NCI-H69 (cell line): ENCODE measurements at places on chromosomes 4 and X.

GRCh38 chrX:148755111-148755510 is 254.7 kb downstream of the AFF2 start:
- peak; percentile 66 for DNase-seq

GRCh38 chrX:153725039-153725831 is 579 bp downstream of the ABCD1 start:
- no peak for DNase-seq

- DNase-seq: no peak
Observed at GRCh38 chr4:153252122-153252521, 47.9 kb downstream of the TRIM2 start.

GRCh38 chrX:123817288-123817894 is 42.5 kb upstream of the XIAP start:
- DNase-seq: no peak

DNA sequence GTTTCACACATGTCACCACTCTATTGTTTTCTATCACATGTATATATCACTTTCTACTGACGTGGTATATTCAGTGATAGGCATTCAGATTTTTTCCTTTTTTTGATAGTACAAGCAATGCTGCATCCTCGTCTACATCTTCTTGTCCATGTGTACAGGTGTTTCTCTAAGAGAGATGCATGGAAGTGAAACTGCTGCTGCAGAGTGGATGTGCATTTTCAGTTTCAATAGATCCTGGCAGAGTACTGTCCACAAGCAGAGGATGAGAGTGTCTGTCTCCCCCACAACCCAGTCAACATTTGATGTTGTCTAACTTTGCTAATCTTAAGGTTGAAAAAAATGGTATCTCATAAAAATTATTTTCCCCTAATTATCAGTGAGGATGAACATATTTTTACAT is 194.0 kb upstream of the CASK start:
- DNase-seq: no peak

- DNase-seq: no peak
Observed at GRCh38 chrX:129738466-129739308, at the start of gene XPNPEP2. Gene XPNPEP2, plus strand, starts transcription at chrX:129738979. Its CDS starts 235 bp downstream, at chrX:129739214.

DNA sequence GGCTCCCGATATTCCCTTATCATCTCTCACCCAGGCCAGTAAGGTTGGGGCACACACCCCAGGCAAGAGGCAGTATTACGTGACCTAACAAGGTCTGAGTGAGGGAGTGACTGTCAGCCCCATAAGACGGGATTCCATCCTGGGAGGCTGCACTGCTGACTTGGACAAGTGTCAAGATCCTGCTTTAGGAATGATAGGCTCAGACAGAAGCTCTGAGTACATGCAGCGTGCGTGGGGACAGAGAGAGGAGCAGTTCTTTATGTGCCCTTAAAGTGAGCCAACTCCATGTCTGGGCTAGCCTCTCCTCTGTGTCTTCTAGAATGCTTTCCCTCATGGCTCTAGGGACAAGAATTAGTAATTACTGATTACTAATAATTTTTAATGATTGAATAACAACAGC is 142.2 kb upstream of the PRPS2 start:
- DNase-seq: no peak

GRCh38 chr4:41455206-41455605 is 82.8 kb upstream of the LIMCH1 start:
- DNase-seq: no peak

DNA sequence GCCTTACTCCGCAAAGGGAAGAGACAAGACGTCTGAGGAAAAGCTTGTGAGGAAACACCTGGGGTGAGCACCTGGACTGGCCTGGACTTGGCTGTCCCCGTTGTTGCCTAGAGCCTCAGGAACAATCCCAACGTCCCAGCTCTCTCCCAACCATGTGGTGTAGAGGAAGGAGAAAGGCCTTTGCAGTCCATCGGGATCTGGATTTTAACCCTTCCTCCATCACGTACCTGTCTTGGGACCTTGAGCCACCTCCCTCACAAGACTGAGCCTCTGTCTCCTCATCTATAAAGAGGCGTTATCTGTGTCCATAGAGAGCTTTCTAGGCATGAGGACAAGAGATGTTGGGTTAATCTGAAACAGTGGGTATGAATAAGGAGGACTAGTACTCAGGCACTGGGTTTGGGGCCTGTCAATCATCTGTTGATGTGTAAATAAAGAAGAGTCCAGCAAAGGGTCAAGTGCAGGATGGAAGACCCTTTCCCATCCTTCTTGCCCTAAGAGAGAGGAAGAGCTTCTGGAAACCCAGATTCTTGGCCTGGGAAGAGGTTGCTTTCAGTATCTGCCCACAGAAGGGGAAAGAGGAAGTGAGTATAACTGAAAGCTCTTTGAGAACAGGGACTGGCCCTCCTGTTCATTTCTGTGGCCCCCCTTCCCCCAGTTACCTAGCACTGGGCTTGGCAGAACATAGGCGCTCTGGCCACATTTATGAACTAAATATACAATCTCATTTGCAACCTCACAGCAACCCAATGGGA is 137.1 kb downstream of the PJA1 start:
- DNase-seq: no peak

DNA sequence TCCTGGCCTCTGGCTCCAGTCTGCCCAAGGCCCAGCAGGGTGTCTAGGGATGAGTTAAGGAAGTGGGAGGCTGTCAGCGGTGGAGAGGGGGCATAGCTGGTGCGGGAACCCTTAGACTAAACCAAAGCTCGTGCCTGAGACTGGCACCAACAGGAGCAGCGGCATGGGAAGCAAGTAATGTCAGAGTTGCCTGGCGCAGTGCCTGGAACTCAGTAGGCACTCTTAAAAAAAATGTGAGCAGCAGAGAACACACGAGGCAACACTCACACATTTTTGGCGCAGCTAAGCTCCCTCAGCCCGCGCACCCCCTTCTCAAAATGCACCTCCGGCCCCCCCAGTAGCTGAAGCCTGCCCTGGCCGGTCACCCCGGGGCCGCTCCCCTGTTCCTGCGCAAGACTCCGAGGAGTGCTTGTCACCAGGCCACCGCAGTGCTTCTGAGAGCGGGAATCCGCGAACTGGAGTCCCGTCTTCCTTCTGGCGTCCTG is 583 bp downstream of the GABRE start:
- no peak for DNase-seq

DNA sequence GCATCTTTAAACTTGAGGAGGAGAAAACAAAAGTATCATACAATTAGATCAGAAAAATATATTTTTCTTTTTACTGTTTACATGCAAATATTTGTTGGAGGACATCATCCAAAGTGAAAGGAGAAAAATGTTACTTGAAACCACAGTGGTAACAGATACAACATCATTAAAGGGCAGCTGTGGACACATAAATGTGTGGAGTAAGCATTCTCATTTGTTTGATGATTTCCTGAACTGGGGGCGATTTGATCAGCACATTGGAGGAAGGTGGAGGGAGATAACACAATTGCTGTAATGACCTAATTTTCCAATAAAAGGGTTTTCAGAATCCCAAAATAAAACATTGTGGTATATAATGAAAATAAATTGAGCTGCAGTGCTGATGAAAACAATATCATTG is 314.5 kb upstream of the HS3ST1 start:
- peak; percentile 13 for DNase-seq

DNA sequence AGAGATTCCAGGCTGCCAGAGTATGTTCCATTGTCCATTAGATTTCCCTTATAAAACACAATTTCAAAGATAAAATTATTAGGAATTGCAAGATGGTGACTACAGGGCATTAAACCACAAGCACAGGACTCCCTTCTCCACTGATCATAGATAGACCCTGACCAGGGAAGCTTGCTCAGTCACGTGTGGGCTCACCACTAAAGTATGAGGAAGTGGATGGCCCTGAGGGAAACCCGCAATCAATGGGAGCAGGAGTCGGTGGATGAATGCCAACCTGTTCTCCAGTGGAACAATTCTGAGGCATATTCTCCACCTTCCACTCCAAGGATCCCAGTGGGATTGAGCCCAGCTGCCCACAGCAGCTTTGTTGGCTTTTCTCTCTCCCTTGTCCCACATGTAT is 515.7 kb downstream of the BCOR start:
- peak; percentile 31 for DNase-seq

GRCh38 chr4:3392321-3392720 is 49.4 kb upstream of the HGFAC start:
- no peak for DNase-seq

DNA sequence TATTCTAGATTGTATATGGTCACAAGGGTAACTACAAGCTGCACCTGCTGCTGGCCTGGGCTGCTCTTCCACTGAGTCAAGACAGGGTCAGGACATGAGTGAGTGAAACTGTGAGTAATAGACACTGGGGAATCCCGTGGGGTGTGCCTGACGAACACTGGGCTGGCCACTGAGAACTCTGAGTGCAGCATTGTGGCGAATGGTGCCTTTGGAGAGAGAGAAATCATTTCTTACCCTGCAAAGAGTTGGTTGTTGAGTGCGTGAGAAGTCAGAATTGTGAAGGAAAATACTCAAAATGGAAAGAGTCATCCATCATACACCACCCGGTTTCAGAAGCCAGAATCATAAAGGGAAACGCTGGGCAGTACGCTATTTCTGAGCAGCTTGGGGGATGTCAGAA is 43.1 kb upstream of the LSM6 start:
- no peak for DNase-seq

- DNase-seq: peak; percentile 81
Observed at GRCh38 chrX:110402091-110402849, 43.6 kb downstream of the RTL9 start.

DNA sequence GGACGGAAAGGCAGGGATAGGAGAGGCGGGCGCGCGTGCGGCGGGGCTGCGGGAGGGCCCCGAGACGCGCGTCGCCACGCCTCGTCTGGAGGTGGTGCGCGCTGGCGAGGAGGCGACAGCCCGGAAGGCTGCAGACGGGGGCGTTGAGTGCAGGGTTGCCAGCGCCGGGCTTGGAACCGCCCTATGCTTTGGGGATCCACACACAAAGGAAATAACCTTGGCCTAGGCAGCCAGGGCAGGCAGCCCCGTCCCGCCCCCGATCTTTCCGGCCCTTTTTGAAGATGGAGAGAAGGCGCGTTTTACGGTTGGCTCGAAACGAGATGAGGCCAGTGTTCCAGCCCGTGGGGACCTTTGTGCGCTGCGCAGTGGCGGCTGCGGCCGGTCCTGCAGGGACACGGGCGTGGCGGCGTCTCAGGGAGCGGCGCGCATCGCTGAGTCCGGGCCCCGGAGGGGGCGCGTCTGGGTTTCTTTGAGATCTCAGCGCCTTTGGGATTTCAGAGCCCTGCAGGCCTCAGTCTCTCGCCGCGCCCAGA is 50.8 kb upstream of the TRIM2 start:
- peak; percentile 88 for DNase-seq

DNA sequence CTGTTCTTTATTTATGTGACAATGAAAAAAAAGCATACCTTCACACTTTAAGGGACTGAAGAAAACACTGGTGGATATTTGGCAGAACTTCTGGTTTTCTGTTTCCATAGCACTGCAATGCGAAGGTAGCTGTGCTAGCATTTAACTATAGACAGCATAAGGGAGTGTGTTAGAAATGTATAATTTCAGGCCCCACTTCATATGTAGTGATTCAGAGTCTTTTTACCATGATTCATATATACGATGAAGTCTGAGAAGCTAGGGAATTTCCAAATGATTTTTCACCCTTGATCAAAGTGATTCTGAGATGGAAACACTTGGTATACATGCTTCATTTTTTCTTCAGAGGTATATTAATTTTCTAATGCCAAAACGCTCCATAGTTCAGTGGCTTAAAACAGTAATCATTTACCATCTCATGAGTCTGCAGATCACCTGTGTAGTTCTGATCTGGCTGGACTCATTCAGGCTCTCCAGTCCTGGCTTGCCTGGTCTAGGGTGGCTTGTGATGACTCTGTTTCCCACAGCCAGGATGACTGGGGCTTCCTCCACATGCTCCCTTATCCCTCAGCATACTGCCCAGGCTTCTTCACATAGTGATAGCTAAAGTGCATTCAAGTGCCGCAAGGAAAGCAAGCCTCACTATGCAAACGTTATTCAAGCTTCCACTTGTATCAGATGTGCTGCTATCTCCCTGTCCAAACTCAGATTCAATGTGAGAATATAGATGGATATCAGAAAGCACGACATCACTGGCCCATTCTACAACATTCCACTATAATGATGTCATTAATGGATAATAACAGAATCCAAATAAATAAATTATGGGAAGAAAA is 790.1 kb downstream of the TECRL start:
- peak; percentile 60 for DNase-seq

GRCh38 chrX:139204898-139205667 is 325.5 kb upstream of the F9 start:
- peak; percentile 79 for DNase-seq
